ENCODE measurements at places on chromosomes 6 and 20.

DNA sequence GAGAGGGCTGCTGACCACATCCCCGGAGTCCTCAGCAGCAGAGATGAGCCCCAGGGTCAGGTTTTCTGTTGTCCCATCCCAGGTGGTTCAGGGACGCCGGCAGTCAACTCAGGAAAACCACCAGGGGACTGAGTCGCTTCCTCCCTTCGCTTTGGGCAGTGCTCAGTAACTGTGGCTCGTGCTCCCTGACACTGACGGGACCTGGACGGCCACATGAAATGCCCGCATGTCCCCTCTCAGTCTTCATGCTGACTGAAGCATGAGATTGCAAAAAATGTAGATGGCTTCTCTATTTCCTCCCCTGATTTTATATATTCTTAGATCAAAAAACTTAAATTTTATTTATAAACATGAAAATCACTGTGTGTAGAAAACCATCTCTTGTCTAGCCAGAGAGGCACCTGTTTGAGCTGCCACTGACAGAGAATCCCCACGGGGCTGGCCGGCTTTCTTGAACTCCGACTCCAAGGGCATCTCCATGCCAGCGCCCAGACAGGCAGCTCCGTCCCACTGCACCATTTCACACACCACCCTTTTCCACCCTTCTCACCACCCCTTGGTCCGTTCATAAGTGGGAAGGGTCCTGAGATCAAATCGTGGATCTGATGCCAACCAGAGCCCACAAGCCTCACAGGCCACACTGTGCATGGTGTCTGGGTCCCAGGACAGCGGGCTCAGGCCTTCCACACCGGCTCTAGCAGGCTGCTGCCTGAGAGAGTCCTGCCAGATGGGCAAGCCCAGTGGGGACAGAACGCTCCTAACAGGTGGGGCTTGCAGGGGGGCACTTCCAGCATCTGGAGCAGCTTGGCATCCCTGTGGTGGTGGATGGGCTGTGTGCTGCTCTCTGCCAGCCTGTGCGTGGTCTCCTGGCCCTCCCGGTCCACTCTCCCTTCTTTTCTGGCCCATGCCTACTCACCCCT, 98.2 kb downstream of the SMOC2 start:
- no peak for DNase-seq

DNA sequence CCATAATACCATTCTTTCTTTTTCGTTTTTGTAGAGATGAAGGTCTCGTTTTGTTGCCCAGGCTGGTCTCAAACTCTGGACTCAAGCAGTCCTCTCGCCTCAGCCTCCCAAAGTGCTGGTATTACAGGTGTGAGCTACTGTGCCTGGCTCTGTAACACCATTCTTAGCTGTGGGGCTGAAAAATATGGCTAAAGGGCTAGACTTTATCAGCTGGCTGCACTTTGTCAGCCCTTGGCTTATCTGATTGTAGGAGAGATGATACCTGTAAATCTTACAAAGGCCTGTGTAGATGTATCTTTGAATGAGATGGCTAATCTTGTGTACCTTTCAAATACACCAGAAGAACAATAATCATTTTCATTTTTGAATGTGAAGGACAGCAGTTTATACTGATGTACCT, 55.2 kb downstream of the ZFAND3 start:
- no peak for DNase-seq

GRCh38 chr6:33699131-33699530, 12.4 kb downstream of the UQCC2 start:
- no peak for DNase-seq

GRCh38 chr6:55666606-55667225, 87.7 kb upstream of the HMGCLL1 start:
- DNase-seq: no peak

Data from inflammatory macrophage treated with lipopolysaccharide for 1 hour (primary cell).